Pons (tissue), 1 donor: ENCODE measurements at places on chromosomes 5 and 9.
A peak's percentile ranks its signal among the peaks of the same experiment; 100 is the strongest.

DNA sequence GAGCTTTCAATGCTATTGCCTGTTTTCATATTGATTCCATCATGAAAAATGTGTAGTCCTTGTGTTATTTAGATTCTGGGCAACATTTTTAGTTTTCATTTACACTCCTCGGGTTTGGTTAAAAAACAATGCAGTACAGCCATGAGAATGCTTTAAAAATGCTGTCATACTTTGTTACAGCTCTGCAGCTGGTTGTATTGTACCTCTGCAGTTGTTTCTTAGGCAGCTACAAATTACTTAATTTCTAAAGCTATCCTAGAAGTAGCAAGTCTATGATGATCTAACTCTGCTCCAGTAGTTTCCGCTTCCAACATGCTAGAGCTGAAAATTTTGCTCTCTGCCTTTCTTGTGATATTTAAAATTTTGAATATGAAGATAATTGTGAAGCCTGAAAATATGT lies 20.2 kb downstream of the SNX18 start:
- no peak for DNase-seq

GRCh38 chr5:174459832-174460448 lies 264.4 kb upstream of the MSX2 start:
- no peak for DNase-seq

- no peak for DNase-seq
Observed at GRCh38 chr5:174972291-174972690, 247.9 kb downstream of the MSX2 start.

GRCh38 chr5:136364307-136364706 lies 1.0 kb downstream of the TRPC7 start:
- DNase-seq, result no peak

DNA sequence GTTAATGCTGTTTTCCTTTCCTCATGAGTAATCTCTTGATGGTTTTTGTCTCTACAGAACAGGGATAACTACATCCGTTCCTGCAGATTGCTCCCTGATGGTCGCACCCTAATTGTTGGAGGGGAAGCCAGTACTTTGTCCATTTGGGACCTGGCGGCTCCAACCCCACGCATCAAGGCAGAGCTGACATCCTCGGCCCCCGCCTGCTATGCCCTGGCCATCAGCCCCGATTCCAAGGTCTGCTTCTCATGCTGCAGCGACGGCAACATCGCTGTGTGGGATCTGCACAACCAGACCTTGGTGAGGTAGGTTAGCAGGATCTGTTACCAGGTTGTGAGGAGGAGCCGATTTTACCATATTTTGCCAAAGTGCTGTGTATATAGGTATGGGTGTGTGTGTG lies 148.2 kb downstream of the TLE4 start:
- DNase-seq, result no peak

DNA sequence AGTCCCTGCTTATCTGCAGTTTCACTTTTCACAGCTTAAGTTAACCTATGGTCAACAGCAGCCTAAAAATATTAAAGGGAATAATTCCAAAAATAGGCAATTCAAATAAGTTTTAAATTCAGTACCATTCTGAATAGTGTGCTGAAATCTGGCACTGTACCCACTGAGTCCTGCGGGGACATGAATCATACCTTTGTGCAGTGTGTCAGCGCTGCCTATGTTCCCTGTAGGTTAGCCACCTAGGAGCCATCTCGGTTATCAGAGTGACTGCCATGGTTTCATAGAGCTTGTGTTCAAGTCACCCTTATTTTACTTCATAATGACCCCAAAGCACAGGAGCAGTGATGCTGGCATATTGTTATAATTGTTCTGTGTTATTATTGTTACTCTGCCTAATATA lies 139.9 kb downstream of the GPBP1 start:
- no peak for DNase-seq

DNA sequence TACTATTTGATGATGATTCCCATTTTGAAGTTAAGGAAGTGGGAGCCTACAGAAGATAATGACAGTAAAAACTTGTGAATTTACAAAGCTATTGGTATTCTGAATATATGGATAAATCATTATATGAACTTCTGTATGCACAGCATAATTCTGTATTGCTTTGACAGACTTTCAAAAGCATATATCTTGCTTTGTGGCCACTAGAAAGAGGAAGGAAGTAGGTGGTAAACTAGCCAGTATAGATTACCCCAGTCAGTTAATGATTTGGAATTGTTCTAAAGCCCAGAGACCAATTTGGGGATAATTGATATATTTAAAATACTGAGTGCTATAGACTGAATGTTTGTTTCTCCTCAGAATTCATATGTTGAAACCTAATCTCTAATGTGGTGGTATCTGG lies 53.0 kb downstream of the NR2F1 start:
- DNase-seq, result no peak

- DNase-seq, result peak; percentile 31
Observed at GRCh38 chr5:175288048-175288621, 155.8 kb downstream of the DRD1 start.

- no peak for DNase-seq
Observed at GRCh38 chr5:33840927-33841547, 50.8 kb downstream of the ADAMTS12 start.

DNA sequence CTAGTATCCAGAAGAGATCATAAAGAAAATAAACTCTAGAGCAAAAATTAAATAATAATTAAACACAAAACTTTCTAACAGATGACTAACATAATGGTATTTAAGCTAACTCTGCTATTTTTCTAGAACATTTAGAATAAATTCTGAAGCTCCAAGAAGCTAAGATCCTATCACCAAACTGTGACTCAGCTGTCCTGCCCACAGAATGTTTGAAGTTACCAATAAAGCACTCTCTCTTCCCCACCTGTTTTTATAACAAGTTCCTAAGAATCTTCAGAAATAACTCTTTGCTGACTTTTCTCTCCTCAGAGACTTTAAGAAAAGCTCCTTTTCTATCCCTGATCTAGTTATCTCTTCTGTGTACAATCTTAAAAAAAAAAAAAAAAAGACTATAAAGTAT lies 6.0 kb upstream of the EFNA5 start:
- DNase-seq, result no peak

DNA sequence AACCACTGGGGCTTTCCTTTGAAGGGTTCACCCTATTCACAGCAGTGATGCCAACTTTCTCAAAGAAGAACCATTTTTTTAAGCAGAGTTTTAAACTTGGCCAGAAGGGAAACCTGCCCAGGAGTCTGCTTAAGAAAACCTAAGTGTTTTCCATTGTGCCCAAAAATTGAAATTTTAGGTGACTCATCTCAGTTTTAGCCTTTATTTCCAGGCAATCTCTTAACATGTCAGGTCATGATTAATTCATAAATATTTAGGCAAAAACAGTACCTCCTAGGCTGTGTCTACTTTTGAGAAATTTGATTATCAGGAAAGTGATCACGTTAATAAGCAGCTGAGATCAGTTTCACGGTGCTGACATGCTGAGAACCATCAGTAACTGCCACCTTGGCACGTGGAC lies 61.9 kb downstream of the TLE1 start:
- no peak for DNase-seq

GRCh38 chr5:44536650-44537260 lies 147.5 kb upstream of the FGF10 start:
- peak; percentile 50 for DNase-seq
